ENCODE measurements at places on chromosomes 2 and 18.

DNA sequence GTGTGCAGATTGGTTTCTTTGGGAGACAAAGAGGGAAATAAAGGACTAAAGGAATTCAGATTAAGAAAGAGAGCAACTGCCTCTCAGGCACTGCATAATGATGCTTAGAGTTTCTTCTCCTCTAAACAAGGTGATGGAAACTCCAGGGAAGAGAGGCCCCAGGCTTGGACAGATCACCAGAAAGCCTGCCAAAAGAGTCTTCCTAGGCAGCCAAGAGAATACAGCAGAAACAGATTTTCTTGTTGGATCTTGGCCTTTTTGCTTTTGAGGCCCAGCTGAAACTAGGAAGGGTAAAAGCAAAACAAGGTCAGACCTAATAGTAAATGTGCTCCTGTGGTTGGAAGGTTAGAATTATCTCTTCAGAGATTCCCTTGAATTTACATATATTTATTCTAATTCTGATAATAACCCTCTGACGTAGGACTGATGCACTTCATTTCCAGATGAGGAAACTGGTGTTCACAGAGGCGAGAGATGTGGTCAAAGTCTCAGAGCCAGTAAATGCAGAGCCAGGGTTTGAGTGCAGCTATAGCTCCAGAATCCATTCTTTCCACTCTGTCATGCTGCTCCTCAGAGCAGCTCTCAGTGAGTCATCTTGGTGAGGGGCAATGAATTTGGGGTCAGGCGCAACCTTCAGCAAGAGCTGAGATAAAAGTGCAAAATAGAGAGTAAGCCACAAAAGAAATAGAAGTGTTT is 142.3 kb upstream of the FBXO11 start:
- DNase-seq, result no peak

- DNase-seq, result no peak
Measured at GRCh38 chr2:33047939-33048338, 101.2 kb downstream of the LTBP1 start.

DNA sequence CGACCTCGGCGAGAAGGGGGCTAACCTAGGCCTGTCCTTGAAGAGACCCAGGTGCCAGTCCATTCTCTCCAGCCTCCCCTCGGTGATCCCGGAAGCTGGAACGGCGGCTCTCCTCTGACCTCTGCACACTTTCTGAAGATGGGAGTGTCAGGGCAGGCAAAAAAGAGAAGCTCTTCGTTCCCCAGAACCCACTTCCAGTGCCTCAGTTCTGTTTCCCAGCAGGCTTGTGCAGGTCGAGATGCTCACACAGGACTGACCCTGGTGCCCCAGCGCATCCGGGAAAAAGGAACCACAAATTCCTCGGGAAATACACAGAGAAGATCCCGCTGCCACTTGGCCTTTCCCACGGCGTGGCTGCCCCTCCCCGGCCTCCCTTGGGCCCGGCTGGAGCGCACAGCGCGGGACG is 681 bp upstream of the PTPN18 start:
- no peak for DNase-seq

- no peak for DNase-seq
Measured at GRCh38 chr2:140869925-140870324, 1260.9 kb downstream of the LRP1B start.

DNA sequence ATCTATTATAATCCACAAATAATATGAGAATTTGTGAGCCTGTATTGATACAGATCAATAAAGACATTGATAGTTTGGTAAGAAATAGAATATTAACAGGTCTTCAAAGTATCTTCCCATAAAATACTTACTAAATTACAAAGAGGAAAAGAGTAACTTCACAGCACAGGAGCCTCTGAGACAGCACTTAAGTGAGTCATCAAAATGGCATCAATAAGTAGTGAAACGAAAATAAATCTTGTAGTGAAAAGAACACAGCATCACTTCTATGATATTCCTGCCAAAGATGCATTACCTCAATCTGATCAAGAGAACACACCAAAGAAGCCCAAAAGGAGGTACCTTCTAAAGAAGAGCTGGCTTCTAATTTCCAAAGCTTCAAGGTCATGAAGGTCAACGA is 116.4 kb downstream of the CBLN2 start:
- DNase-seq, result no peak
